ENCODE measurements at places on chromosomes 3 and 15. TPM values are rescaled to one million over a fixed set of nuclear protein-coding genes. Genes with fewer than 3 reads are reported as not detected.

ST3GAL6 gene
- not detected for total RNA-seq

- DNase-seq, result no peak
Observed at GRCh38 chr3:183880121-183880520, 4.6 kb downstream of the PARL start.

DNA sequence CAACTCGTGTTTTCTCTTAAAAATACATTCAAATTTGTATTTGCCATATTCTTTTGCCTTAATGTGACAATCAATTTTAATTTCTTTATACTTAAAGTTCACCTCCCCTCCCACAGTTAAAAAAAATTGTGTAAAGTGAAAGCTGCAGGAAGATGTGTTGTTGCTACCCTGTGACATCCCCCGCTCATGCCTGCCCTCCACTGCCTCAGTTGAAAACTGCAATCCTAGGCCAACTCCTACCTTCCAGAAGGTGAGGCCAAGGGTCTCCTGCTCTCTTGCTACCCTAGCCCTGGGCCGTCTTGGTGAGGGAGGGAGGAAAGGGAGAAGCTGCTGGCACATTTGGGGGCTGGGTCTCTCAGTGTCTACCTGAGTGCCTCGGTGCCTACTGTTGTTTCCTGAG is 57.0 kb upstream of the CMTM7 start:
- no peak for DNase-seq

DNA sequence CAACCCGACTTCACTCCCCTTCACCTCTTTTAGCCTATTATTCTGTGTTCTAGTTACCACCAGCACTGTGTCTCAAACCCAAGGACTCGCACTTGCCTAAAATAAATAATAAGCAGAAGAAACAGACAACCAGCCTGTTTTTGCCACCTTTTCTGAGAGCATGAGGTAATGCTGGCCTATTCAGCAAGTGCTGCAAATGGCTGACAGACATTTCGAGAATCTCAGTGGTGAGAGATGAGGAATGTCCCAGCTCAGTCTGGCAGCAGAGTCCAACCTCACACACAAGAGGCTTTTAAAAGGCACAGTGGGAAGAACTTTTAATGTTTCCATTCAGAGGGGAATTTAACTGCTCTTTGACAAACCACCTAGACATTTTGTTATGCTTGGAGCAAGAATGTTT is 143.3 kb upstream of the GMNC start:
- DNase-seq, result no peak

DNA sequence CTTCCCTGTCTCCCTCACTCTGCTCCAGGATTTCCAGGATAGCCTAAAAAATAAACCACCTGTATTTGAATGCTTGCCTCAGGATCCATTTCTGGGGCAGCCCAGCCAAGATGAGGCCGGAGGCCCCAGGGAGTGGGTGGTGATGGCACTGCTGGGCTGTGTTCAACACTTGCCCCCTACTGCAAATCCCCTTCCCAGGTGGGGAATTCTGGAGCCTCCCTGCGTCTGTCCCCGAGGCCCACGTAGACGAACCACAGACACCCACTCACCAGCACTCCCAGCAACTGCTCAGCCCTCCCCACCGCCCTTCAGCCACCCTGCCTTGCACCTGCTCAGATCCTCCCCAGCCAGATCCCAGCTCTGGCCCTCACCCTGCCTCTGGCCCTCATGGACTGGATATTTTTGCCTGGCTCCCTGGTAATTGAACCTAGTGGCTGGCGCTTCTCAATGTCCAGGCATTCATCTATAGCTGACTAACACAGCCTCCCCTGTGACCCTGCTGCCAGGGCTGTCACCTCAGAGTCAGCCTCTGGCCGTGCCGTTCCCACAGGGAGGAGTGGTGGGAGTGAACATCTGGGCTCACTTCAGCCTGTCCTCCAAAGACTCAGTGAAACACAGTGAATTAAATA is 17.1 kb upstream of the EPB42 start:
- no peak for DNase-seq

All from stomach (tissue), 19 donors.